ENCODE measurements at places on chromosomes 6 and 20.
A peak's percentile ranks its signal among the peaks of the same experiment; 100 is the strongest.

- DNase-seq: no peak
Measured at GRCh38 chr6:155088856-155089255, 93.7 kb downstream of the TIAM2 start.

DNA sequence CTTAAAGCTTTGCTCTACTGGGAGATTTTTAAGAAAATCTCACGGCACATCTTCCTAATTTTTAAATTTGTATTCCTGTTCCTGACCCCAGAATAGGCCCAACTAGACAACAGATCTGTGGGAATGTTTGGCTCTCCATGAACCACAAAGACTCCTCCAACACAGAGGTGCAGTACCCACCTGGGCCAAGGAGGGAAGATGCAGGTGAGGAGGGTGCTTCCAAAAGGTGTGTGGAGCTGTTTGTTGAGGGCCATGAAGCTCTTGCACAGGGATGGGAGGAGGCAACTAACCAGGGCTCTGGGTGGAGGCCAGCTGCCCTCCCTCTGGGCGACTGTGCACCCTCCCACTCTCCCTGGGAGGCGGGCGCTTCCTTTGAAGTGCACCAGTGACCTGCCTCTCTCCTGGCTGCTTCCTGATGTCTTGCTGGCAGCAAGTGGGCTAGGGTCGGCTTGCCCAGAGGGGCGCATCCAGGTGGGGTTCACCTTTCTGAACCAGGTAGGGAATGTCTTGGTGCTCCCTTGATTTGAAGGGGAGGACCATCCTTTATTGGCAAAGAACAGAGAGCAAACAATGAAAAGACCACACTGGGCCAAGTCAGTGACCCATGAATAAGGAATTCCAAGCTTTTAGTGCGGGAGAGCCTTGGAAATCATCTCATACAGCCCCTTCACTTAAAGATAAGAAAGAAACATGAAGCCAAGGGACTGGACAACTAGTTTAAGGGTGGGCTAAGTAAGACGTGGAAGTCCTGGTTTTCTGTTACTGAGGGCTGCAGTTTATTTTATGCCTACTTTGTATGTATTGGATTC is 76.0 kb downstream of the ANKRD6 start:
- DNase-seq: no peak

GRCh38 chr6:131640100-131640499 is 3.0 kb downstream of the ENPP3 start:
- DNase-seq: no peak

DNA sequence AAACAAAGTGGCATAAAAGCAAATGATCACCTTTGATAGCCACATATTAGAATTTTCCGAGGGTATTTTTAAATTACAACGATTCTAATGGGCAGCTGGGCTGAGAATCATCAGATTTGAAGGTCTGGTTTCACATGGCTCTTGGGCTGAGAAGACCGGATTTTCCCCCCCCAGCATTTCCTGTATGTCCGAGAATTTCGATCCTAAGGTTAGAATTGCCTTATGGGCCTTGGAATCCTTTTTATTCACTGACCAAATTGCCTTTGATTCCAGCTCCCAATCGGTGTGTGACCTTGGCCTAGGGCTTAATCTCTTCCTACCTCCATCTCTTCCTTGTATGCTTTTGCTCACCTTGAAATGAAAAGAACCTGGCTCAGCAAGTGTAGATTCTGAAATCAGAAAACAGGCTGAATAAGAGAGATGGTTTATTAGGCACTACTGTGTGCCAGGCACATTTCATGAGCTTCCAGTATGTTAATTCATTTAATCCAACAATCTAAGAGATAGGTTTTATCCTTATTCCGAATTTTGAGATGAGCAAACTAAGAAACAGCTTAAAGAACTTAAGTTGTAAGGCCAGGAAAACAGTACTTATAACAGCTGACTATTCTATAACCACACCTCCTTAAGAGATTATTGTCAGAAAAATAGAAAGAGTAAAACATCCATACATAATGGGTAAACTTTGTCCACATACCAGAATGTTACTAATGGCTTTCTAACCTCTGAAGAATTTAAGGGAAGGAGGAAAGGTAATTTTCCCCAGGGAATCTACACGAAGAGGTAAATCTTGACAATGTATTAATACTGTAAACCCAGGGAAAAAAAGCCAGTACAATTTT is 39.4 kb downstream of the HFE start:
- no peak for DNase-seq

GRCh38 chr6:79570129-79571029 is 33.1 kb upstream of the LCA5 start:
- DNase-seq: no peak

- DNase-seq: peak; percentile 39
Measured at GRCh38 chr6:157761331-157761921, 61.6 kb upstream of the SNX9 start.

DNA sequence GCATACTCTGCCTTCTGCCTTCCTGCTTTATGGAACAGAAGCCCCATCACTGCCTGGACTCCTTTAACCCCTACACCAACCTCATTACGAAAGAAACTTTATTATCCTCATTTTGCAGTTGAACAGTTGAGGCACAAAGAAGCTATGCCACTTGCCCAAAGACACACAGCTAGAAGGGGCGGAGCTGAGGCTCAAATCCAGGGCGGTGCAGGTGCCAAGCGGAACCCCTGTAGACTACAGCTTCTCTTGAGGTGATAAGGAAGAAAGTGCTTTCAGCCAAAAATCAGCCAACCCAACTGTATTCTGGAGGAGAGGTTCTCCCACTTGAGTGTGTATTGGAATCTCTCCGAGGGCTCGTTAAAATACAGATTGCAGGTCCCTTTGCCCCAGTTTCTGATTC is 90.5 kb downstream of the PRND start:
- no peak for DNase-seq

DNA sequence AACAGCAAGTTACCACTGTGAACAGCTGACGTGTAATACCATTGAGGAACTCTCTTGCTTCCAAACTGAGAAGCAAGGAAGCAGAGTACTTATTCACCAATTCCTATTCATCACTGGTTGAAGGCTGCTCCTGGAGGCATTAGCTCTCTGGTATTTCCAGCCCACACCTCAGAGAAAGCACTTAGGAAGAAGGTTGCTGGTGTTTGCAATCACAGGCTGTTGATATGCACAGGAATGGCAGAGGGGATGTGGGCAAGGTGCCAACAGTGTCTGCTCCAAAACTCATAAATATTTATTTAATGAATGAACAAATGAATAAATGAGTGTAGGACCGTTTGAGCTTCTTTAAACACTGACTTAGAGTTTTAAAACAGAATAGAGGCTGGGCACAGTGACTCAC is 6.9 kb upstream of the RRBP1 start:
- no peak for DNase-seq

DNA sequence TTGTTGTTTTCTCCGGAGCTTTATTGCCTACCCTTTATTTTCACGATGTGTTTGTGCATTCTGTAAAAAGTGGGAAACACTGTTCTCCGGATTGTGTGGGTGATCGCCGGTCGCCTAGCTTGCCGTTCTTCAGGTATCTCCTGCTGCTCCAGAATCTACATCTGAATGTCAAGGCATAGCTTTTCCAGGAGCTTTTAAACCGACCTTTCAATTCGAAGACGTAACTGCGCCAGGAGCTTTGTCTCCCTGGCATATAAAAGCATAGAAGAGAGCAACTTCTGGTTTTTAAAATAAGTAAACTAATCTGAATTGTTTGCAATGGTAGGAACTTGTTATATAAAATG is 96.0 kb downstream of the HFE start:
- no peak for DNase-seq

DNA sequence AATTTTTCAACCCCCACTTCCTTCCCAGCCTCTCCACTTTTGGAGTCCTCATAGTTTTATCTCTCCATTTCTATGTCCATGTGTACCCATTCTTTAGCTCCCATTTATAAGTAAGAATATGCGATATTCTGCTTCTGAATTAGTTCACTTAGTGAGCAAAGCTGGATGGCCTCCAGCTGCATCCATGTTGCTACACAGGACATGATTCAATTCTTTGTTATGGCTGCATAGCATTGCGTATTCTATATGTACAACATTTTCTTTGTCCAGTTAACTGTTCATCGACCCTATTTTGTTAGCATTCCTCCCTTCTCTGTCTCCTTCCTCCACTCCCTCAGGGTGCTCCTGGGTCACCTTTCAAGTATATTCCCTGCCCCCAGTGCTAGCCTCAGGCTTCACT is 210.0 kb upstream of the SSTR4 start:
- no peak for DNase-seq

DNA sequence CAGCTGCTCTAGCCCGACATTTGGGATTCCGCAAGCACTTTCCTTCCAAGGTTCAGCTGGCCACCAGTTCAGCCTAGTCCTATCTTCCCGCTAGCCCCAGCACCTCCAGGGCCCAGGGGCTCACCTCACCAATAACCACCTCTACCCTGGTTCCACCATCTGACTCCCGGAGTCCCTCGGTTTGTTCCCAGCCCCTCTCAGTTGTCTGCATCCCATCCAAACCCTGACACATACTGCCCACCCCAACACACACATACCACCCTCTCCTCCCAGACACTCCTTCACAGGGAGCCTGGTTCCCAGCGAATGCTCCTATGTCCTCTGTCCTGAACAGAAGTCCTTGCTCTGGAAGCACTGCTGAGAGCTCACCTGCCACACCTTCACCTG is 418 bp downstream of the TNXB start:
- no peak for DNase-seq

DNA sequence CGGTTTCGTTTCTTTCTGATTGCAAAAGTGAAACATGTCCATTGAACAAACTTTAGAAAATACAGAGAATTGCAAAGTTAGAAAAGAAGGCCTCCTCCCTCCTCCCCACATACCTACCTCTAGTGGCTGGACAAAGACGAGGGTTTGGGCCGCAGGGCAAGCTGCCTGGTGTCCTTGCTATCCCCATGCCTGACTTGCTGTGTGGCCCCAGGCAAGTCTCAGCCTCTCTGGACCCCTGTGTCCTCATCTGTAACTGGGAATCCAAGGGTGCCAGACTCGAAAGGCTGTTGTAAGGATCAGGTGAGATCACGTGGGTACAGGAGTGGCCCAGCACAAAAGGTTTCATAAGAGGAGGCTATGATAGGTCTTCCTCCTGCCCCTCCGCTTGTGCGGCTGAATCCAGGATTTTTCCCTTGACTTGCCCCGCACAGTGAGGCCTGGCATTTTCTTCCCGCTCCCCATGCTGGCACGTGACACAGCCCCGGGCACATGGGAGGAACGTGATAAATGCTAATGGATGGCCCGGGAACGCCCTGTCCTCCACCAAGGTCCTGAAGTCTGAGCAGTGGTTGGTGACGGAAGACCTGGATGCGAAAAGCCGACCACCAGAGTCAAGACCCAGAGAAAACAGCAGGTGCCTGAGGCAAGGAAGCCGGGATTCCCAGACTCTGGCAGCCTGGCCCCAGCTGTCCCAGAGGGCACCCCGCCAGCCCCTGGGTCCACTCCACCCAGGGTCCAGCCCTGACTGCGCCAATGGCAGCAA is 55.8 kb downstream of the UBE2V1 start:
- DNase-seq: no peak

- no peak for DNase-seq
Measured at GRCh38 chr6:14428269-14428668, 310.7 kb downstream of the CD83 start.

GRCh38 chr20:15406072-15406471 is 1068.7 kb upstream of the FLRT3 start:
- no peak for DNase-seq

- no peak for DNase-seq
Measured at GRCh38 chr6:163566056-163566455, 151.5 kb downstream of the QKI start.

GRCh38 chr6:111894951-111895350 is 21.7 kb upstream of the FYN start:
- no peak for DNase-seq

GRCh38 chr6:2973676-2974075 is 2.3 kb upstream of the SERPINB6 start:
- DNase-seq: no peak

- no peak for DNase-seq
Measured at GRCh38 chr6:117168296-117169063, 96.9 kb upstream of the VGLL2 start.

DNA sequence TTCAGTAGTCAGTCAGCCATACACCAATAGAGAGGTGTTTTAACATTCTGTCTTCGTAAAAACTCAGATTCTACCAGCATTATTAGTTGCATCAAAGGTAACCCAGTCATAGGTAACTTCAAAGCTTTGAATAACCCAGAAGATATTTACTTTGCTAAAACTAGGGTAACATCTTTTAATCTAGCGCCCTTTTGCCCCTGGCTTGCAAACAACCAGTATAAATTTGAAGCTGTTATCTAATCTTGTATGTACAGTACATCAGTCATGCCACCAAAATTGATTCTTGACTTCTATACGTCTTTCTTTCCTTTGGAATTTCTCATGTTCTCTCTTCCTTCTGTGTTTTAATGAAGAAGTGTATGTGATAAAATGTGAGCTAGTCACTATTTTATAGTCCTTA is 109.3 kb downstream of the LIN28B start:
- no peak for DNase-seq

GRCh38 chr6:114521926-114522325 is 179.1 kb upstream of the HS3ST5 start:
- DNase-seq: no peak

- DNase-seq: no peak
Measured at GRCh38 chr6:154954347-154954746, 40.8 kb upstream of the TIAM2 start.

GRCh38 chr6:158813032-158813431 is 6.1 kb downstream of the EZR start:
- no peak for DNase-seq

All from activated T-helper 1 cell treated with anti-CD3 and anti-CD28 coated beads, Interleukin-2, amount 50 U/mL, for 16 hours (primary cell).